ENCODE measurements at places on chromosomes 16 and 17.

- DNase-seq: no peak
Observed at GRCh38 chr16:55605754-55606336, 39.4 kb downstream of the CAPNS2 start.

DNA sequence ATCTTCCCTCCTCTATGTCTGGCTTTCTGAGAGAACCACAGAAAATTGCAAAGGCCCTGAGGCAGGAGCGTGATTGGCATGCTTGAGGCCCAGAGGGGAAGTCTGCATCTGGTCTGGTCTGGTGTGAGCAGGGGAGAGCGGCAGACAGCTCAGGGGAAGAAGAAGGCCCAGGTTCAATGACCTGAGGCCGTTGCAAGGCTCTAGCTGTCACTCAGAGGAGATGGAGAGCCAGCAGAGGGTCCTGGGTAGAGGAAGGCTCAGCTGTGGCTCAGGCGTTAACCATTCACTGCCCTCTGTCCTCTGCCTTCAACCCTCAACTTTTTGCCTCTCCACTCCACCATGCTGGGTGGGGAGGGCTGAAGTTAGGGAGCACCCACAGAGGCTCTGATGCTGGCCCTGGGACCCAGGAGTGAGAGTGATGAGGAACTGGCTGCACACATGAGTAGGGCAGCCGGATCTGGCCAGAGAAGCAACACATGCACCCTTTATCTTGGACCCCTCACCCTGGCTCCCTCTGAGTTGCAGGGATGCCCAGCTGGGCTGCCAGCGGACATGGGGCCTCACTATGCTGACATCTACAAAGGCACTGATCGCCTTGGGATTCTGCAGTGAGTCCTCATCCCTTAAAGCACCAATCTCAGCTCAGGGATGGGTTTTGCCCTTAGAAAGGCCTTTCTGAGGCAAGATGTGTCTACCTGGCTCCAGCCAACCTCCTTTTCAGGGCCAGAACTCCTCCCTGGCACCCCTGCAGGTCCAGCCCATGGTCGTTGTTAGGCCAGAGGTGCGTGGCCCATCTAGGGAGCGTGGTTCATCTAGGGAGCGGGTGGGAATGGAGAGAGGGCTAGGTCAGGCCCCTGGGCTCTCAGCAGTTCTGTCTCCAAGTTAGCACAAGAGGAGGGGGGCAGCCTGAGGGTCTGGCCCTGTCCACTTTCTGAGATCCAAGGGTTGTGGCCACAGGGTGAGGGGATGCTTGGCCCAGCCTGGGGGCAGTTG, 7.7 kb upstream of the KRTAP17-1 start:
- DNase-seq: no peak

GRCh38 chr17:40124279-40125141, 2.7 kb downstream of the MSL1 start:
- no peak for DNase-seq

- DNase-seq: no peak
Observed at GRCh38 chr16:12329246-12329995, 352.9 kb downstream of the SNX29 start.

- DNase-seq: no peak
Observed at GRCh38 chr17:64115822-64116534, 14.0 kb downstream of the ERN1 start.

GRCh38 chr16:84836967-84837366, 17.2 kb downstream of the CRISPLD2 start:
- DNase-seq: no peak

GRCh38 chr16:9328411-9328810, 237.0 kb downstream of the HAPSTR1 start:
- no peak for DNase-seq

GRCh38 chr17:48552466-48553189, 7.7 kb upstream of the HOXB2 start:
- no peak for DNase-seq

- no peak for DNase-seq
Observed at GRCh38 chr16:3595110-3595486, 16.3 kb downstream of the SLX4 start.

DNA sequence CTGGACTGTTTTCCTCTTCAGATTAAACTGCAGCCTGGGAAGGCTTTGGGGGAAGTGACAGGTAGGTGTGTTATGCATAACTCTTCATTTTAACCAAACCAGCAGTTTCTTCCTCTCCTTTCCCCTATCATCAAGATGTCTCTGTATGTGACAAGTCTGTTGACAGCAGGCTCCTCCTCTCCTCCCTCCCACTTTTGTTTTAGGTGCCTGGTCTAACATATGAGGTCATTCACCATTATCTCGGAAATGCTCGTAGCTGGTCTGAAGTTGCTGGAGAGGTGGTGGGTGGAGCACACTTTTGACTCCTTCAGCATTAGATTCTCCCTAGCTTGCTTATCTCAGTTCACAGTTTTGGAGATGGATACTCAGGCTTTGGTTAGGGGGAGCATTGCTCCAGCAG, 571.0 kb upstream of the EEF2KMT start:
- DNase-seq: no peak

GRCh38 chr17:72719578-72720493, 372.7 kb downstream of the SLC39A11 start:
- peak; percentile 3 for DNase-seq

- no peak for DNase-seq
Observed at GRCh38 chr16:56346131-56346890, 79.0 kb downstream of the AMFR start.

DNA sequence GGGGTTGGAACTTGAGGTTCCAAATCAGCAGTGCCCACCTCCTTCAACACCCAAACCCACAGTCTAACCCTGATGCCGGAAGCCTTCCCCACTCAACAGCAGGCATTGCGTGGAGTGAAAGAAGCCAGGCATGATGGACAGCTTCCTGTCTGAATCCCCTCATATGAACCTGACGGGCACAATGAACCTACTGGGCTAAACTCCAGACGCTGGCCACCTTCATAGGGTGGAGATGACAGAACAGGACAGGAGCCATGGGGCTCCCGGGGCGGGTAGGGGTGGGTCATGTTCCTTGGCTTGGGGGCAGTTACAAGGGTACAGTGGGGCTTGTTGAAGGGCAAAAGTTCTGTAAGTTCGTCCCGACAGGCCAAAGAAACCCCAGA, 460 bp upstream of the HSBP1 start:
- DNase-seq: no peak

DNA sequence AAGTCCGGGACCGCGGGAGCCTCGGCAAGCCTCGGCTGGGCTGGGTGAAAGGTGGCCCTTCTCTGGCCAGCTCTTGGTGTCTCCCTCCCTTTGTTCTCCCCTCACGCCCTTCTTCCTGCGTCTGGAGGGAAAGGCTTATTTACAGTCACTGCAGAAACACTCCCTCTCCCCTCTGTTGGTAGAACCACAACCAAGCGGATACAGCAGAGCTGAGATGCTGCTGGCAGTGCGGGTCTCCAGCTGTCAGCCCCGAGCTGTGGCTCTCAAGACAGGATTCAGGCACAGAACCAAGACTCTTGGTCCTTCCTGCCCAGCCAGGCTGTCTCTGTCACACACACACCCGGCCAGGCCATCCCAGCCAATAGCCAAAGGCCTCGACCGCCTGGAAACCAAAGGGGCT, 133.3 kb downstream of the ENGASE start:
- no peak for DNase-seq

DNA sequence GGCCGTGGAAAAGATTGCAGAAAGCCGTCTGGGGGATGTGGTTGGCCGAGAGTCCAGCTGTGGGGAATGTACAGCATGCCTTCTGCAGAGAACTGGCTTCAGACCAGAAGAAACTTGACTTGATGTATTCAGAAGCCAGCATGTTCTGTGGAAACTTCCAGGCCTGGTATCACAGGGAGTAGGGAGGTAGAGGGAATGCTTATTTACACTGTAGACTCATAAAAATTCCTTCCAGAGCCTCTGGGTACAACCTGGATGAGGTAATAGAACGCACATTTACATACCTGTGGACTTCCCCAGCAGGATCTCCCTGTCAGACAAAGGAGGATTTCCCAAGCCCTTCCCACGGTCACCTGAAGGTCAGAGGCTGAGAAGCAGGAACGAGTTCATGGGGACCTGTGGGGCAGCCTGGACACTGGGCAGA, 11.8 kb upstream of the GAS7 start:
- no peak for DNase-seq

GRCh38 chr17:40561871-40562611, 3.2 kb downstream of the CCR7 start:
- DNase-seq: no peak

DNA sequence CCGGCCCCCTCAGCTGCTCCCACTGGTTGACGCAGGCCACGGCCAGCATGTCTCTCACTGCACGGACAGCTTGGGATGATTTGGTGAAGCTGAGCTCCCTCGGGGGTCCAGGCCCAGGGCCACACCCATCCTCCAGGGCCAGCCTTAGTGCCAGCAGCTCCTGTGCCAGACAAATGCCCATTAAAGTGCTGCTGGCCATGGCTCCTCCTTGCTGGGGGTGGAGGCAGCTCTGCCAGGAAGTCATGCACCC, 2.5 kb downstream of the TRIM47 start:
- no peak for DNase-seq

Data from stimulated activated CD8-positive, alpha-beta memory T cell treated with anti-CD3 and anti-CD28 coated beads, Interleukin-7, amount 100 ng/mL, for 1 hour (primary cell).